ENCODE measurements at places on chromosomes 3 and 15. TPM values are rescaled to one million over a fixed set of nuclear protein-coding genes. Genes with fewer than 3 reads are reported as not detected.

The ADGRG7 gene
- total RNA-seq: not detected

DNA sequence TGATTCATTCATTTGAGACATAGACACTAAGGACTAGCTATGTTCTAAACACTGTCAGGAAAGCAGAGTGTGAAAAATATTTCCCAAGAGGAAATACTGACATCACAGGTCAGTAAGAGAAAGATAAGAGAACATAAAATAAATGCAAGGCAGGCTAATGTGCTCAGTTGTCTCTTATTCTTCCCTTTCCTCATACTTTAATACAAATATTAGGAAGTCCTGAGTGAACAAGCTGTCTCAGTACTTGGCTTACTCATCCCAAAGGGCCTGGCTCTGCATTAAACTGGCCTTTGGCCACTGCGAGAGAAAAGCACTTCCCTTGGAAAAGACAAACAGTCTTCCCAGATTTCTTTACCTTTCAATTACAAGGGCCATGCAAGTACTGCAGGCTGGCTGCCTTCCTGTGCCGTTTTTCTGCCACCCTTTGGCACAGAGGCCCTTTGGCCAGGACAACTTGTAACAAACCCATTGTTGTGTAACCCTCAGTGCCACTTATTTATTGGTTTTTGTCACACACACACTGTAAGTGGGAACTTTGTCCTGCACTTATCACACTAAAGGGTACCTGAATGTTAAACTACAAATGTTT lies 31.7 kb downstream of the EDC3 start:
- DNase-seq: no peak

GRCh38 chr3:43865887-43866528 lies 175.3 kb downstream of the ABHD5 start:
- no peak for DNase-seq

- DNase-seq: no peak
Observed at GRCh38 chr15:41048397-41048796, 67.7 kb downstream of the INO80 start.

GRCh38 chr15:23420806-23421575 lies 26.1 kb downstream of the GOLGA6L2 start:
- no peak for DNase-seq

DNA sequence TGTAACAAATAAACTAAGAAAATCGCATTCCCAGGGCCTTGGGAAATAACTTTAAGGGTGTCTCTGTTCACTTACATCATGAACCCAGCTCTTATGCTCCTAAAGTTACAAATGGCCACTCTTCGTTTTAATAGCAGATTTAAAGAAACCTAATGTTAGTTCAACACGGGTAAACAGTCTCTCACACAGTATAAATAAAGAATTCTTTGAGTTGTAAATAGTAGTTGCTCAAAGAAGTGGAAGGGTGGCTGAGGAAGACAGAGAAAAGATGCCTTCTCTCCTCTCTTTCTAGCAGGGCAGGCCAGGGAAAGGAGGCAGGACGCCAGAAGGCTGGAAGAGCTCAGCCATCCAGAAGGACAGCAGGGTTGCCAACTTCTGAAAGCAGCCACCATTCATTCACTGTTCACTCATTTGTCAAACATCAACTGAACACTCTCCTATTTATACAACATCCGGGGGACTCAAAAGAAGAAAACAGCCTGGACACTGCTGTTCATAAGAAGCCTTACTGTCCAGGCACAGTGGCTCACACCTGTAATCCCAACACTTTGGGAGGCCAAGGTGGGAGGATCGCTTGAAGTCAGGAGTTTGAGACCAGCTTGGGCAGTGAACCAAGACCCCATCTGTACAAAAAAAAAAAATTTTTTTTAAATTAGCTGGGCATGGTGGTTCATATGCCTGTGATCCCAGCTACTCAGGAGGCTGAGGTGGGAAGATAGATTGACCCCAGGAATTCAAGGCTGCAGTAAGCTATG lies 47.3 kb downstream of the WWTR1 start:
- no peak for DNase-seq

The TMEM212 gene
- not detected for total RNA-seq

GRCh38 chr15:34292621-34293020 lies 45.0 kb downstream of the SLC12A6 start:
- DNase-seq: no peak

GRCh38 chr3:10206166-10206511 lies 41.4 kb downstream of the IRAK2 start:
- no peak for DNase-seq

DNA sequence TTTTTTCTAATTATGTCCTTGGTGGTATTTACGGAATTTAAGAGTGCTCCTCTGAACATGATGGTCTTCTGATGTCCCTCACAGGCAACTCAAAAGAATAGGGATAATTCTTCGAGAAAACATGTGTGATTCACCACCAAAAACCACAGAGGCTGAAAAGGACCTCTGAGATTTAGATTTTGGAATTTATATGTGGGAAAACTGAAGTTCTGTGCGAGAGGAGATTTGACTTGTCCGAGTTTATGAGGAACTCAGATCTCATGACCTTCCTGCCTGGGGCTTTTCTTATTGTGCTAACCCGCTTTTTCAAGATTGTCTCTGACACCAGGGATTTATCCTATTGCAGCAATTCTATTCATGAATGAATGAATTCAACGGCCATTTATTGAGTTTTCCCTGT lies 142.4 kb downstream of the FAM43A start:
- DNase-seq: no peak

DNA sequence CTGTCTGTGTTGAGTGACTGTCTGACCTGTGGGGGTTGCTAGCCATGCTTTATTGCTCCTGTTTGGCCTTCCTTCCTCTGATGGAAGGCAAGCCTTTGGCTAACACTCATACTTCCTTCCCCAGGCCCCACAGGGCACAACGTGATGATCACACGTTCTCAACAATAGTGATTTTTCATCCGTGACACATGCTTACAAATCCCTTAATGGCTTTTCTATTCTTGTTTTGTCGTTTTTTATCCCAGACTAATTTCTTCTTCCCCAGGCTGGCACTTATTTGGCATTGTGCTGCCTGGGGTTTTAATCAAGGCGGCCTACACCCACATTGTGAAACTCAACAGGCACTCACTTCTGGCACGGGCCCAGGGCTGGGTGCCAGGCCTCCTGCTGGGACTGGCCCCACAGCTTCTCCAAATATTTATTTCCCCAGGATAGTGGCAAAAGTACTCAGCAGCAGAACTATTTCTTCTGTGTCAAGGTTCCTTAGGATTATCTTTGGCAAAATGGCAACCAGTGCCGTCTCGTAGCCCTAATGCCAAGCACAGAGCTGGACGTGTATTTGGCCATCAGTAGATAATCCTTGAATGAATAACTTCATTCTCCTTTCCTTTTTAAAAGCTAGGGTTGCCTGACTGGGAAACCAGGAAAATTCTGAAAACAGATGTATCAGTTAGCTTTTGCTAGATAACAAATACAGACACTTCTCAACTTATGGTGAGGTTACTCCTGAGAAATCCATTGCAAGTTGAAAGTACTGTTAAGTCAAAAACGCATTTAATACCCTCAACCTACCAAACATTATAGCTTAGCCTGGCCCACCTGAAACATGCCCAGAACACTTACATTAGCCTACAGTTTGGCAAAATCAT lies 30.6 kb downstream of the CMTM7 start:
- peak; percentile 92 for DNase-seq

The LMOD3 gene
- not detected for total RNA-seq

DNA sequence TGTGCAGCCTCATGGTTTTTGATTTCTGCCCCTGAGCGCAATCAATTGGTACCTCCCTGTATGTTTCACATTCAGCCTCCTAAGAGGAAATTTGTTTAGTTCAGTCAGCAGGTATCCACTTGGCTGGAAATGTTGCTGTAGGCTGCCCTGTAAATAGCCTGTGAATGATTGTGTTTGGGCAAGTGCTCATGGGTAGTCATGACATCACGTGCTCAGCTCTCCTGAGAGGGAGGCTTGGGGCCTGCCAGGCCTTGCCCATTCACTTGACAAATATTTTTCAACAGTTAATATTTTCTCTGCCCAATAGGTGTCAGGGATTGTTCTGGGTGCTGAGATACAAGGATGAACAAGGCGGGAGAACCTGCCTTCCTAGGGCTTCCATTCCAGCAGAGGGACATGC lies 13.3 kb downstream of the HRH1 start:
- no peak for DNase-seq

DNA sequence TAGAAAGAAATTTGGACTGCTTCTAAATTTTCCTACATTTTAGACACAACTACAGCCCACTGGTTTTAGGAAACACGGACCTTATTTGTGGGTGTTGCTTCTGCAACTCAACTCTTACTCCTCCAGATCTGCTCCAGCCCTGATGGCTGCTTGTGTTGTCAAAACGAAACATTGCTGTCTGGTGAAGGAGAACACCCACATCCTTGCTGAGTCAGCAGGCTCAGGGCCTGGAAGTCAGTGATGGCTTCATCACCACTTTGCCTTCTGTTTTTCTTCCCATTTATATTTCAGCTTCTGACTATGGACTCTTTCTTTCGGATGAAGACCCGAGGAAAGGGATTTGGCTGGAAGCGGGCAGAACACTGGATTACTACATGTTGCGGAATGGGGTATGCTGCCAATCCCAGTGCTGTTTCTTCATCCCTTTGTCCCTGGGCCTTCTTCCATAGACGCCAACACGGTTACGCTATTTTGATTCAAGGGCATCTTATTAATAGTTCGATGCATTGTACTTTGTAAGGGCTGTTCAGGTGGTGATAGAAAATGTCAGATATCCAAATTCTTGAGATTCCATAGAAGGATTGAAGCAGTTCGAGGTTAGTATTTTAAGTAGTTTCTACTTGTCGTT lies 392.6 kb upstream of the TPM1 start:
- DNase-seq: no peak

- DNase-seq: peak; percentile 89
Observed at GRCh38 chr15:77508541-77509243, 88.0 kb downstream of the HMG20A start.

The SLC7A14 gene
- total RNA-seq: not detected

The EXD1 gene
- total RNA-seq: not detected

- DNase-seq: no peak
Observed at GRCh38 chr3:109059264-109059663, 58.7 kb downstream of the MORC1 start.

GRCh38 chr15:69509131-69509530 lies 56.5 kb downstream of the RPLP1 start:
- no peak for DNase-seq

DNA sequence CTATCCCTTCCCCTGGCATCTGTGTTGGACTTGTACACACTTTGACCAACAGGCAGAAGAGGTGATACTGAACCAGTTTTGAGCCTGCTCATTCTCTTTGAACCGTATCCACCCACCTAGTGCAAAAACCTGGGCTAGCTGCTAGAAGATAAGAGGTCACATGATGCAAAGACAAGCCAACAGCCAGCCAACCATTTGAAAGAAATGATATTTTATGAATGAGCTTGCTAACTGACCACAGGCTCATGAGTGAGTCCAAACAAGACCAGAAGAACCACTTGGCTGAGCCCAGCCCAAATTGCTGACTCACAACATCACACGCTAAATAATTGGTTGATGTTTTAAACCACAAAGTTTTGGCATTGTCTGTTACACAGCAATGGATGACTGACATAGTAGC lies 74.0 kb upstream of the CTNNB1 start:
- no peak for DNase-seq

DNA sequence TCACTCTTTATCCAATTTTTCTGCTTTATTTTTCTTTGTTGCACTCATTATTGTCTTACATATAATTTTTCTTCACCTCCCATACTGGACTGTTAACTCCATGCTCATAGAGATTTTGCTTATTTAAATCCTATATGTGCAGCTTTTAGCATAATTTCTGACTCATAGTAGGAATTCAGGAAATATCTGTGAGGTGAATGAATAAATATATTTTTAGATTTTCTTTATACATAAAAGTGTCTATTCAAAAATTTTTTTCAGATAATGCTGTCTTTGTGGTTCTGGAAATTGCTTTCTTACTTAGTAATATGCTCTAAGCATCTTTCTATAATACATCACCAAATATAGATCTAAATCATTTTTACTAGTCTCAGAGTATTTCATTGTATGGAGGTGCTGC lies 191.8 kb upstream of the SUCLG2 start:
- DNase-seq: no peak

DNA sequence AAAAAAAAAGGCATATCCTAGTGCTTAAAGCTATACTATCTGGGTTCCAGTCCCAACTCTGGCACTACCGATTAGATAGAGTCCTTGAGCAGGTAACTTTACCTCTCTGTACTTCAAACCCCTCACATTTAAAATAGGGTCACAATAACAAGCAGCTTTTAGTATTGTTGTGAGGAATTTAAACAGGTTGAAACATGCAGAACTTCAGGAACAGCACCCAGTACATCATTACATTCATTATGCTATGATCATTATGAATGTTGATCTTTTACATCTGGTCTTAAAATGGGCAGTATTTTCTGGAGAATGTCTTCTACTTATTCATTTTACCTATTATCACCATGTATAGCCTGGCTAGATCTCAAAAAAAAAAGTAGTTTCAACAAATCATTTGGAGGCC lies 176.1 kb upstream of the CCDC54 start:
- DNase-seq: no peak

DNA sequence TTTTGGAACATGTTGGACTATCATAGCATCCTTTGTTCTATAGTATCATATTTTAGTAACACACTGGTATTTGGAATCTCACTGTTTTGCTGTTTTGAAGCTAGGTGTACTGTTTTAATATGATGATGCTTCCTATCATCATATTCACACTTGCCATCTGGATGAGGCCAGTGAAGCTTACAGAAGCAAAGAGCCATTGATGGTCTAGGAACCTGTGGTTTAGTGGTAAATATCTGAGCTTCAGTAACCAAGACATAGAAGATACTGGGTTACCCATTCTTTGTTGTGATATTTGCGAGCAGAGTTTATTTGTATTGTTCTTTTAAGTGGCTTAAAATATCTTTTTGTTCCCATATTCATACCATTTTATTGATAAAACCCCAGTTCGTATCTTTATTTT lies 304.1 kb downstream of the SATB1 start:
- DNase-seq: no peak

DNA sequence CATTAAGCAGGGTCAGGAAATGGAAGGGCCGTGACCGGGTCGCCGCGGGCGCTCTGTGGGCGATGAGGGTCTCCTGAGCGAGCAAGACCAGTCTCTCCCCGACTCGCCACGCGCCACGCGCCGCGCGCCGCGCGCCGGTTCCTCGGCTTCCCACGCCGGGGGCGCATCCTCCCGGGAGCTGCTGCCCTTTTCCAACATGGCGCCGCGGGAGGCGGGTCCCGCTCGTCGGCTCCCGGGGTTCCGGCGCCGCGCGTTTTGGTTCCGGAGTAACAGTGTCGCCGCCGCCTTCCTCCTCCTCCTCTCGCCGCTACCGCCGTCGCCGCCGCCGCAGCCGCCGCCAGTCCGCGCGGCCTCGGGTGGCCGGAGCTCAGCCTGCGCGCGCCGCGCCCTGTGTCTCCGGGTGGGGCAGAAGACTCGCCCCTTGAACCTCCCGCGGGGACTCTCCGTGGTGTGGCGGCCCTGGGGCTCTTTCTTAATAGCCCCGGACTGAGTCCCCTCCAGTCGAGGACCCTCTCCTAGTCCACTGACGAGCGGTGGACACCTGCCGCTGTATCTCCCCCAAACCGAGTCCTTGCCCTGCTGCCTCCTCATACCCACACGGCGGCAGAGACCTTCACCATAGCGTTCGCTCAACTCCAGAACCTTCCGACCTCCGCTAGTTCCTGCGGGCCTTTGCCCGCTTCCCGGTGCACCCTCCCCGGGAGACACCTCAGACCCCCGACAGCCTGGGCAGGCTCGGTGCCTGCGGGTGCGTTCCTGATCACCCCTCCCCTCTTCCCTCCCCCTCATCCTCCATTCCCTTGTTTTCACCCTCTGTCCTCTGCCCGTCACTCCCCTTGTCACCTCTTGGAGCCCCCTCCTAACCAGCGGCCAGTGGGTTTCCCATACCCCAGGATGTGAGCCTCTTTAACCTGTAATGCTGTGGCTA lies at the start of gene MAP2K5:
TSS of gene MAP2K5 (plus strand) at position 284 of the 928 bp plus-strand sequence. CDS start at position 917, 633 bp downstream.
- peak; percentile 96 for DNase-seq

Measured in posterior vena cava (tissue), 2 donors.